Astrocyte of the spinal cord (primary cell): ENCODE measurements at places on chromosomes 7 and 10.

- DNase-seq, result no peak
These were observed 2.1 kb downstream of the DNAJC9 start for GRCh38 chr10:73244866-73245477.

DNA sequence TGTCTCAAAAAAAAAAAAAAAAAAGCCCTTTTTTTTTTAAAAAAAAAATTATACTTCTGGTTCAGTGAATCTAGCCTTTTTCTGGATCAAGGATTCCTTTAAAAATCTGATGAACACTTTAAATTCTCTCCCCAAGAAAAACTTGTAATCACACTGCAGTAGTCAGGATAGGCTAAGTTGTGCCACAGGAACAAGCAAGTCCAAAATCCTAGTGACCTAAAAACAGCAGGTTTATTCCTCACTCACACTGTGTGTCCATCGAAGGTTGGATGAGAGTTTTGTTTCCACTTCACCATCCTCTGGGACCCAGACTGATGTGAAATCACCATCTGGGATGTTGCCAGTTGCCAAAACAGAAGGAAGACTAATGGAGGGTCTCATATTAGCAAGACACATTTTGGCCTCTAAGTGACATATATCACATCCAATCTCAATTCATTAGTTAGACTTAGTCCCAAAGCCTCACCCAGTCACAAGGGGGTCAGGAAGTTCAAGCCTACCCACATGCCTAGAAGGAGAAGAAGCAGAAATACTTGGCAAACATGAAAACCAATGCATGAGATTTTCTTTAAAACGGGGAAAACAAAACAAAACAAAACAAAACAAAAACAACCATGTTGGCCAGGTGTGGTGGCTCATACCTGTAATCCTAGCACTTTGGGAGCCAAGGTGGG, 32.7 kb downstream of the CYP17A1 start:
- no peak for DNase-seq

DNA sequence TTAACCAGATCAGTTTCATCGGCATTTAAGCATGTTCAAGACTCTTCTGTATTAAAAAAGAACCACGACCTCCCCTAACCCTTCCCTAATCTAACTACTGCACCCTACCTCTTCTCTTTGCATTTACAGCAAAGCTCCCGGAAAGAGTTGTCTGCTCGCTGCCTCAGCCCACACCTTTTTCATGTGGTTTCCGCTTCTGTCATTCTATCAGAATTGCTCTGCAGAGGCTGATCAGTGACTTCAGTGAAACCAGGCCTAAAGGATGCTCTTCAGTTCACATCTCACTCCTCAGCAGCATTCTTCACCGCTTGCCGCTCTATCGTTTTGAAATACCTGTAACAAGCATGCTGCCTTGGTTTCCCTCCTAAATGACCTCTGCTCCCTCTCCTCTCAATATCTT, 160.9 kb downstream of the SDK1 start:
- no peak for DNase-seq

- DNase-seq, result peak; percentile 21
These were observed 195.7 kb downstream of the CACNA2D1 start for GRCh38 chr7:82247814-82248433.

GRCh38 chr10:34291466-34292193, 523.5 kb downstream of the PARD3 start:
- no peak for DNase-seq

- peak; percentile 50 for DNase-seq
These were observed 117.9 kb downstream of the NPY start for GRCh38 chr7:24401628-24402593.

GRCh38 chr7:11170863-11171568, 197.3 kb downstream of the PHF14 start:
- no peak for DNase-seq

DNA sequence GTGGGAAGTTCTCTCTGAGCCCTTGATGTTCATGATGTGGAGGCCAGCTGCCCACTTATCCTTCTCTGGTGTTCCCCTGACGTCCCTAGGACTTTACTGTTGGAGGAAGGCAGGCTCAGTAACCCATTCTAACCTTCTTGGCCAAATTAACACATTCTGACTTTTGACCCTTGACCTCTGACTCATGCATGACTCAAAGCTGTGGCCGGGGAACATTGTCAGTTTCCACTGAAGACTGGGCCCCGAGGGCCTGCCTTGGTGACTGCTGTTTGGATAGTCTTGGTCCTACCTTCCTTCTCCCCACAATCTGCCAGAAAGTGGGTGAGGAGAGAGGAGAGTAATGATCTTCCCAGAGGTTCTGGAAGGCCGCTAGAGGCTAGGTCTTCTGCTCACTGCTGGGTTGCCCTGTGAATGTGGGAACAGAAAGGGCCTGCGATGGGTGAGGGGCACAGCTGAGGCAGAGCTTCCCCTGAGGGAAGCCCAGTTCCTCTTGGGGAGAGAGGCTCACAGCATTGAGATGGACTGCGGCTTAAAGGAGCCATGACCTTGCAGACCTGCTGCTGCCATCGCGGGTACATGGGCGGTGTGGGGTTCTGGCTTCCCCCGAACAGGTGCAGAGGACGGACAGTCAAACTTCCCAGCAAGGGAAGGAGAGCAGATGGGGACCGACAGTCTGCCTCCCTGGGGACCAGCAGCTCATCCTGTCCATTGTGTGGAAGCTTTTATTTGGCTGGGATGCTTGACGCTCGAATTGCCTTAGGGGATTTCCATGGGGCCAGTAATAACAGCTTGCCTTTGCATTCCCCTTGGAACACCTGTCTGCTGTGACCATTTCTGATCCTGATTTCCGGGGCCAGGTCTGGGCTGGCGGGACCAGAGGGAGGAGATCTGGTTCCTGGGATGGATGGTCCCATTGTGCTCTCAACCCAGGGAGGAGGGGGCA, 43.8 kb downstream of the ADAMTS14 start:
- DNase-seq, result peak; percentile 73

GRCh38 chr7:20647036-20647435, 31.6 kb downstream of the ABCB5 start:
- peak; percentile 74 for DNase-seq

DNA sequence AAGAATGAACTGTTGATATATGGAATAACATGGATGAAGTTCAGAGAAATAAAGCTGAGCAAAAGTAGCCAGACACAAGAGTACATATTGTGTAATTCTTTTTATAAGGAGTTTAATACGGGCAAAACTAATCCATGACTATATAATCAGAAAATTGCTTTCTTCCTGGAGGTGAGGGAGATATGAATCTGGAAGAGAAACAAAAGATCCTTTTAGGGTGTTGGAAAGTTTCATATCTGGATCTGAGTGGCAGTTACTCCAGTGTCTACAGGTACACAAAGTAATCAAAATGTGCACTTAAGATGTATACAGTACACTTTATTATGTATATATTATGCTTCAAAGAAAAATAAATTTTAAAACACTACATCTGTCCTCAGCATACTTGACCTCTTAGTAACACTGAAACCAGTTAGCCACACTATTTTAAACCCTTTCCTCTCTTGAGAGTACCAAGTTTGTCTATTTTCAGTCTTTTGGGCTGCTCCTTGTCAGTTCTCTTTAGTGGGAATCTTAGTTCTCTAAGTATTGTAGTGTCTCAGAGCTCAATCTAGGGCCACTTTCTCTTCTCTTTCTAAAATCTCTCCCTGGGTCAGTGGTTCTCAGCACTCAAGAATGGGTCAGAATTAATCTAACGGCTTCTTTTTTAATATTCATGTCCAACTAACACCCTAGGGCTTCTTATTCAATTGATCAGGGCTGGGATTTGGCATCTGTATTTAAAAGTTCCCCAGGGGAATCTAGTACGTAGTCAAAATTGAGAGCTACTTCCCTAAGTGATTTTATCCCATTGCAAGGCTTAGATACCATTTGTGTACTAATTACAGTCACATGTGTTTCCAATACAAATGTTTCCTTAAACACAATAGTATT, 4.3 kb upstream of the LIPF start:
- no peak for DNase-seq

- DNase-seq, result peak; percentile 49
These were observed 99.6 kb downstream of the C10orf90 start for GRCh38 chr10:126570621-126571602.

DNA sequence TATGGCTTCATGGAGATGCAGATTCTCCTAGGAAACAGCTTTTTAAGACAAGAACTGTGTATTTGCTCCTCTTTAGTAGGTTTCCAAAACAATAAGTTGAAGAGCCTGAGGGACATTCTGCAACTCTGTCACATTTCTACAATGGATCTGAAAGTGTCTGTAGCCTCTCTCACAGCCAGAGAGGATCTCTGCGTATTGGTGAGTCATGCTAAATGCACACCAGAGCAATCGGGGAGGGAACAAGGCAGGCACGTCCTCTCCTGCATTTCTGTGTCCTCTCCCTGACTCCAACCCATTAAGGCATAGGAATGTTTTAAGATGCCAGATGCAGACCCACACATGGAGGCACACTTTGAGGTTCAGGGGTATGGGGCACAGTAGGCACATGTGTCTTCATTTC, 1126.4 kb upstream of the GHITM start:
- peak; percentile 21 for DNase-seq

GRCh38 chr10:91557651-91558111, 75.2 kb downstream of the PPP1R3C start:
- DNase-seq, result no peak

DNA sequence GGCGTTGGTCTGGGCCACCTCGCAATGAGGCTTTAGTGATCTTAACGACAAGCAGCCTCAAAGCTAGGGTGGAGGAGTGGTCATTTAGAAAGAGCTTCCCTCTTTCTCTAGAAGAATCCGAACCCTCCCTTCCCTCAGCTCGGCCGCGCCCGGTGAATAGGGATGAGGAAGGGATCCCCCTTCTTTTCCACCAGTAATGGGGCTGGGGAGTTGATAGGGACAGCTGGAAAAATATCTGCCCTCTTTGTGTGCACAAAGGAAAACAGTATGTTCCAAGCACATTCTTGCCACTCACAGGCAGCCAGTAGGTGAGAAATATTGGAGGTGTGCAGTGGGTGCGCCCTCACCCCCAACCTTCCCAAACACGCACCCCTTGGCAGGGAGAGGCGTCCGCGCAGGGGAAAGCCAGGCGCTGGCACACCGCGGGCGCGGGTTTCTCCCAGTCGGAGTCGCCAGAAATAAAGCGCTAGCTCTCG, 6.5 kb downstream of the DLX5 start:
- DNase-seq, result no peak

- DNase-seq, result peak; percentile 59
These were observed 114.7 kb downstream of the ODAD2 start for GRCh38 chr10:27884185-27884641.

DNA sequence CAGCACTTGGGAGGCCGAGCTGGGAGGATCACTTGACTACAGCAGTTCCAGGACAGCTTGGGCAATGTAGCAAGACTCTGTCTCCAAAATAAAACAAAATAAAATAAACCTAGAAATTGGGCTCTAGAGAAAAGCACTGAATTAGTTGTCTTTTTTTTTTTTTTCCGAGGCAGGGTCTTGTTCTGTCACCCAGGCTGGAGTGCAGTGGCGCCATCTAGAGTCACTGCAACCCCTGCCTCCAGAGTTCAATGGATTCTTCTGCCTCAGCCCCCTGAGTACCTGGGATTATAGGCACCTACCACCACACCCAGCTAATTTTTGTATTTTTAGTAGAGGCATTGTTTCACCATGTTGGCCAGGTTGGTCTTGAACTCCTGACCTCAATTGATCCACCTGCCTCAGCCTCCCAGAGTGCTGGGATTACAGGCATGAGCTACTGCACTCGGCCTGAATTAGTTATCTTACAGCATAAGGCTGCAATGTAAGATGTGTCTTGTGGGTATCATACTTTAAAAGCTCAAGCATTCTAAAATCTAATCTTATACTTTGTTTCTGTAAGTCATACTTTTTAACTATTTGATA, 12.8 kb downstream of the MEIG1 start:
- peak; percentile 13 for DNase-seq

DNA sequence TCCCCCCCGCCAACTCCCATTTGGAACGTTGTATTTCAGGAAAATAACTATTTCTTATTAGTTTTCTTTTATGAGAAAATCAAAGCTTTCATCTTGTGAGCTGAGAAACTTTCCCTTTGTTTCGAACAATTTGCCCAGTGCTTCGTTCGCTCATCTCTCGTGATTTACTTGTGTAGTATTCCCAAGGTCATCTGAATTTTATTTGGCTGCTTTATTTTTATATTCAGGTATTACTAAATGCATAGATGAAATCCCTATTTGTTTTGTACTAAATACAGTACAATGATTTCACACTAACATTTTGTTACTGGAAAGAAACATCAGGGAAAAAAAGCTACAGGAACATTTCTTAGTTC, 12.0 kb upstream of the EBLN1 start:
- peak; percentile 24 for DNase-seq

DNA sequence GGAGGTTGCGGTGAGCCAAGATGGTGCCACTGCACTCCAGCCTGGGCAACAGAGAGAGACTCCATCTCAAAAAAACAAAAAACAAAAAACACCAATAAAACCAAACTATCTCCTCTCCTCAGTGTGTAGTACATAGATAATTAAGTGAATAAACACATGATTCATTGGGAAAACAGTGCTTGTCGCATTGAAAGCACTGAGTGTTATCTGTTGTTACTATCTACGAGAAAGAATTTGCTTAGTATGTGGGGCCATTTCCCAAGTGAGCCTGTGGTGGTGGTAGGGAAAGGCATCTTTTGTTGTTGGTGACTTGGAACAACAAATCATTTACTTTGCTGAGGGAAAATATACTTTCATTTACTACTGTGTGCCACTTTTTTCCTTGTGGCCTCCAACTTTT, 42.6 kb downstream of the RSBN1L start:
- DNase-seq, result peak; percentile 28

- peak; percentile 22 for DNase-seq
These were observed 8.8 kb upstream of the LAMB4 start for GRCh38 chr7:108138911-108139310.

- DNase-seq, result peak; percentile 68
These were observed 31.1 kb downstream of the SKIDA1 start for GRCh38 chr10:21494191-21495001.

DNA sequence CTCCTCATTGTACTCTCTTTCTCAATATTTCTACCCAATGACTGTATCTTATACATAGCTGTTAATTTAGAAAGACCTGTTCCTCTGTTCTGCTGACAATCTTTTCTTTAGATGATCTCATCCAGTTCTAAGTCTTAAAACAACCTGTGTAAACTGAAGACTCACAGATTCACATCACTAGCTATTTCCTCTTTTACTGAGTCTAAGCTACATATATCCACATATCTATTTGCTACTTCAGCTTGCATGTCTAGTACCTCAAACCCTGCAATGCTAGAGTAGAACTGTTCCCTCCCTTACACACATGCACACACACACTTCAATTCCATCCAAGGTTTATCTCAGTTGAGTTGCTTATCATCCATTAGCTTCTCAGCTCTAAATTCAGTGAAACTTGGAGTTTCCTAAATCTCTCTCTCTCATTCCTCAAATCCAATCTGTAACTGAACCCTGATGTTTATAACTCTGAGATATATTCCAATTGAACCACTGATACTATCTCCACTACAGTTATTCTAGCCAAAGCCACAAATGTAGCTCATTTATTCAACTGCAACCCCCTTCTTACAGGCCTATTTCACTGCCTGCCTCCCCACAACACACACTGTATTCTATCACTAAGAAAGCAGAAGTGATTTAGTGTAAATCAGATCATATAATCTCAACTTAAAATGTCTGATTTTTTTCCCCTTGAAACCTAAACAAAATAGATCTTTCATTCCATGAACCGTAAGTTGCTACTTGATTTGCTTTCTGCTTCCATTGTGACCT, 1036.8 kb upstream of the POT1 start:
- no peak for DNase-seq

GRCh38 chr7:111264981-111265380, 174.1 kb downstream of the LRRN3 start:
- no peak for DNase-seq
